ENCODE measurements at places on chromosomes 13 and 19. TPM values are rescaled to one million over a fixed set of nuclear protein-coding genes. Genes with fewer than 3 reads are reported as not detected.
A peak's percentile ranks its signal among the peaks of the same experiment; 100 is the strongest.

KLK3 gene
- not detected for total RNA-seq

GRCh38 chr13:29039212-29039611 lies 219.1 kb downstream of the MTUS2 start:
- no peak for DNase-seq

AMER2 gene
- total RNA-seq = not detected

SYCN gene
- not detected for total RNA-seq

DNA sequence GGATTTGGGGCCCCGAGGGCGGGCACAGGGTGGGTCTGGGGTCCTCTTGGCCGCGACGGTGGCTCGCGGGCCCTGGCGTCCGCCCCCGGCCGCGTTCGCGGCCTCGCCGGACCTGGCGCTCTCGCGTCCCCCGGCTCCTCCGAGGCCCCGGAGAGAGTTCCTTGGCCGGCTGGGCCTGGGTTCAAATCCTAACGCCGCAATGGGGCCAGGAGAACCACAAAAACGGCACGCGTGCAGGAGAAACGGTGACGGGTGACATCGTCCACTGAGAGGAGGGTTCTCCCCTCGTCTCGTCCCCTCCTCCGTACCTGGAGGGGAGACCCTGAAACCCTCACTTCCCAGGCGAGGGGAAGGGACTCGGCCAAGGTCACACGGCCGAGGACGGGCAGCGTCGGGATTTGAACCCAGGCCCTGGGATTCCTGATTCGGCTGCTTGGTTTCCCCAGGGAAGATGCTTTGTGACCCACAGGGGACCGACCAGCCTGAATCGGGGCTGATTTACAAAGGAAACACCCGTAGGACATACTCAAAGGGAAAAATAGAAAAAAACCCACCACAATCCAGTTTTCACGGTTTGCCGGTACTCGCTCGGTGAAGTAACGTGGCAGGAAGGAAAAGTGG lies 624 bp downstream of the SAFB start:
- DNase-seq = no peak

DNA sequence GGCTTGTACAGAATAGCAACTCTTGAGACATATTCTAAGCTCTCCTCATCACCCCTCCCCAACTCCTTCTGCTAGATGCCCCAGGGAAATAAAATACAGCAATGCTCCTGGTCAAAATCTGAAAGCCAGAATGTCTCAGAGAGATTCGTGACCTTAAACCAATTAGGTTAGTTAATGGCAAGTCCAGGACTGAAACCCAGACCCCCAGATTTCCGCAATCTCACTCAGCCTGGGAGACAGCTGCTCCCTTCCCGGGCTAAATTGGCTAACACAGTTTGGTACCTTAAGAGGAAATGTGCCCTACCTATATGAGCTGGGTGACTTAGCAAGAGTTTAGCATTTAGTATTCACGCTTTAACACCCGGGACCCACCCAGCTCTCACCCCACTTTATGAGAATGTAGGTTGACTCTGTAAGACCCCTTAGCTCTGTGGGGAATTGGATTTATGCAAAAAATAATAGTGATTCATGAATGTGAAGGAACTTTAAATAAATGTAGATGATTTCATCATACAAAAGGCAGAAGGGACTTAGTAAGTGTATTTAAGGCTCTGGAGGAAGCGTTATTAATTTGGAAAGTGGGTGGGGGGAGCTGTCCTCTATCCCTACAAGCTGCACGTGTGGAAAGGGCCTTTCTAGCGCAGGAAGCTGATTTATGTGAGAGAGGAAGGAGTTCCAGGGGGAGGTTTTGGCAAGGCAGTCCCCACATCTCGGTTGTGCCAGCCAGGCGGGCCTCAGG lies 1.1 kb downstream of the DLEU7 start:
- no peak for DNase-seq

GRCh38 chr13:31629085-31629780 lies 110.1 kb upstream of the RXFP2 start:
- DNase-seq = no peak

DNA sequence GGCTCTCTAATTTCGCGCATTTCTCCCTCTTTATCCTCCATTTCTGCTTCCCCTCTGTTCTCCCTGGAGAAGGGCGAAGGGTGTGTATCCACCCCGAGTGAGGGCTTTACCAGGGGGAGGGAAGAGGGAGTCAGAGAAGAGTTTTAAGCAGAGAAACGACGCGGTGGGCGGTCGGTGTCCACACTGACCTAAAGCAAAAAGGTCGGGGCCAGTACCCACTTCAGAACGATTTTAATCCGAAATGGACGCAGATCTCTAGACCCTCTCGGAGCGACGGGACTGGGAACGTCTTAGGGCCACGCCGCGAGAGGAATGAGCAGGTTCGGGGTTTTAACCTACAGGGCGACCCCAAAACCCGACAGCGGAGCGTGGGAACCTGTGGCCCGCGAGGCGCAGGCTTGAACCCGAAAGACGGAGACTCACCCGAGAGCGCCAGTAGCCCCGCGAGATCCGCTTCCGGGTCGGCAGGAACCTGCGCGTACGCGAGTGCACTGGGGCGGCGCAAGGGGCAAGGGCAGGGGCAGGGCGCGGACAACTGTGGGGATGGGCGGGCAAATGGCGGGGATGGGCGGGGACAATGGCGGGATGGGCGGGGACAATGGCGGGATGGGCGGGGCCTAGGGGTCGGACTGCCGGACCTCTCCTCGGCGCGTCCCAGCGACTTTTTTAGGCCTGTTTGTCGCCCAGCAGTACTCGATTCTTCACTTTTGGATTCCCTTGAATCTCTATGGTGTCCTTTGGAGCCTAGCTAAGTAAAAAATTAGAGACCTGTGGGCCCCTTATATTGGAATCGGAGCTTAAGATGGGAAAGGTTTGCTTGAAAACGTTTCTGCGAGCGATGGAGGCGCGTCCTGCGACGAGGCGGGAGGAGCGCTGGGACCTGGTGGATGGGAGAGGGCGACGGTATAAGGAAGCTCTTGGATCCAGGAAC lies at the start of gene ZNF677:
Gene ZNF677, minus strand, starts transcription at position 463 of the 931 bp plus-strand sequence. CDS start 3,323 bp downstream, outside the sequence.
- DNase-seq = peak; percentile 62

DNA sequence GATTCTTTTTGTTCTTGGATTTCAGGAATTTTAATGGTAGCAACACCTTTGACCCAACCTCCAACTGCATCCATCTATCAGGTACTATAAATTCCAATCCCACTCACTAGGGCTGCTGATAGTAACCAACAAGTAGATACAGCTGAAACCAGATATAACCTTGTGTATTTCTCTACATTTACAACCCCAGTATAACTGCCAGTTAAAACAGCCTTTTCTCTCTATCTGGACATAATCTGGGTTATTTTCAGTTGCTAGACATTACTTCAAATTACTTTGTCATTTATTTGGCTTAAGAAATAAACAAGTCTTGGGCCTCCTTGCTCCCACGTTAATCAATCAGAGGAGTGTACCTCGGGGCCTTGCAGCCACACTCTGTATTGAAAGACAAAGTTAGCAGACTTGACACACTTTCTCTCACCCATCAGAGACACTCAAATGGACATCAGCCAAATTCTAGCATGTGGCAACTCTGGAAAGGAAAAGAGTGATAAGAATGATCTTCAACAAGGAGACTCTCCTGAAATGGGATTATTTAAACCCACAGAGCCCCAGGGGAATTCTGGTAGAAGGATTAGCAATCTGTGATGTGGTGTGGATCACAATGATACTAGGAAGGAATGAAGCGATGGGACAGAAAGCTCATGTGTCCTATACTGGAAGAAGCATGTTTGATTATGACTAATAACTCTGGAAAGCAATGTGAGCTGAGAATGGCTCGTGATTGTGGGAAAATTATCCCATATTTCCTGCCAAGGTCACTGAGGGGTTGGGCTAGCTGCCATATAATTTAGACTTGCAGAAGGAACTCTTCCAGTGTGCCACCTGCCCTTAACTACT lies 157.5 kb downstream of the FLT1 start:
- DNase-seq = peak; percentile 23

GRCh38 chr19:7575434-7576040 lies 20.1 kb upstream of the CAMSAP3 start:
- DNase-seq = peak; percentile 57

FFAR2 gene
- total RNA-seq = 0.13 TPM

DNA sequence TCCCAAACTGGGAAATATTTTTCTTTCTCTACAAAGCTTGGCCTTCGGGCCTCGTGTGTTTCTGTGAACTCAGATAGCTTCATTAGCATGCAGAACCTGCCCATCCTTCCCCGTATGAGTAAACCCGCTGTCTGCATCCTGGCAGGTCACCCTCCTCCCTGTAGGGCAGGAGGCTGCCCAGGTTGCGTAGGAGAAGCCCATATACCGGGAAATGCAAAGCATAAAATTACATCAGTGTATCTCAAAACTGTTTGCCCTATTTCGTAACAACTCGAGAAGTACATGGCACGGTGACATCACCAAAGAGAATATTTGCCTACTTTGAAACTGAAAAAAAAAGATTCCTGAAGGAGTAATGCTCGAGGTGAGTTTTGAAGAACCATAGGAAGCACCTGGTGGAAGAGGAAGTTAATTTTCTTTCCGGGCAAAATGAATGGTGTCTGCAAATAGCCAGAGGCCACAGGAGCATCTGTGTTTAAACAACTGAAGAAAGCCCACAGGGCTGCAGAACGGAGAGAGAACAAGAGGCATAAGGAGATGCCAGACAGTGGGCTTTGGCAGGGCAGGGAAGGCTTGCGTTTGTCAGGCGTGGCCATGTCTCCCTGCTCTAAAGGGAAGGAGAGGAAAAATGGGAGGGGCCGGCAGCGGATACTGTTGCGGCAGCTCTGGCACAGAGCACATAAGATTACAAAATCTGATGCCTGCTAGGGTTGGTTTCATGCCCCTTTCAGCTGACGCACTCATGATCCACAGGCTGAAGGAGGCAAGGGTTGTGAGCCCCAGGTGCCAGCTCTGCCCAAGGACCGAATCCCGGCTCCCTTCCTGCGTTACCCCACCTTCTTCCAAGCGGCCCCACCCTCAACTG lies 81.4 kb downstream of the IRS2 start:
- no peak for DNase-seq

- DNase-seq = peak; percentile 32
These were observed 105.7 kb upstream of the RAP2A start for GRCh38 chr13:97328222-97328790.
